ENCODE measurements at places on chromosomes 3 and 15.
A peak's percentile ranks its signal among the peaks of the same experiment; 100 is the strongest.

DNA sequence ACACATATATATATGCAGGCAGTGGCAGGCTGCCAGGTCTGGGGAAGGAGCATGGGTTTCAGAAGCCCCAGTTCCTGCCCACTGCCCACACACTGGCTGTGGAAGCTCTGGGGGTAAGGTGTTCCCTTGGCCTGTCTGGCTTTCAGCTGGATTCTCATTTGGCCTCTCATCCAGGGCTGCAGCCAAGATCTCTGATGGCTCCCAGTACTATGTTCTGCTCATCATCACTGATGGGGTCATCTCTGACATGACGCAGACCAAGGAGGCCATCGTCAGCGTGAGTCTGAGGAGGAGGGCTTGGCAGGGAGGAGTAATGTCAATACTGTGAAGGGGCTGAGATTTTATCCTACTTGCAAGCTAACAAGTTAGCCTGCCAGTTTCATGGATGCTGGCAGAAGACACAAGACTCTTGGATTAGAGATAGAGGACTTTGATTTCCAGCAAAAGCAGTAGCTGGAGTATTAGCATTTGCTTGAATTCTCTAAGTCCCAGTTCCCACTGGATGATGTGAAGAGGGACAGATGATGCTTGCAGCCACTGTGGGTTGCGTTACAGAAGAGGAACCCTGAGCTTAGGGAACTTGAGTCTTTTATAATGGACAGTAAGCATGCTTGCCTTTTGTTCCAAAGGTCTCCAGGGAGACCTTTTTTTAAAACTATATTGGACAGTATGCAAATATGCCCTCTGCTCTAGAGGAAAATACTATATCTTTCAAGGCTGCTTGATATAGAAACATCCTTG, 5.6 kb upstream of the BRPF1 start:
- no peak for DNase-seq

DNA sequence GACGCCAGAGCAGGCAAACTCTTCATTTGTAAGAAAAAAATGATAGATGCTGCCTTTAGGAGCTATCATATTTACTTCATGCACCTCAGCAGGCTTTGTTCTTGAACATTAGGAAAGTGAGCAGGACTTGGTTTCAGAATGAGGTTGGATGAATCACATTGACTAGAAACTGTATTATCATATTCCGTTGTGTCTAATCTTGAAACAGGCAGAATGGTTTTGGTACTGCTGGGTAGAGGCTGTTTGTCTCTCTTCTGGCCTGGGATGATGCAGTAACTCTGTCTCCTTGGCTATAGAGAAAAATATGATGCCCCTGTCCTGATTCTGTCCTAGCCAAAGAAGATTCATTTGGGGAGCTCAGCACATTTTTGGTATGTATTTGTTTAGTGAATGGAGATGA, 344.2 kb upstream of the GRM7 start:
- DNase-seq, result no peak

GRCh38 chr15:34588046-34588674, 4.7 kb upstream of the GOLGA8B start:
- peak; percentile 66 for DNase-seq

DNA sequence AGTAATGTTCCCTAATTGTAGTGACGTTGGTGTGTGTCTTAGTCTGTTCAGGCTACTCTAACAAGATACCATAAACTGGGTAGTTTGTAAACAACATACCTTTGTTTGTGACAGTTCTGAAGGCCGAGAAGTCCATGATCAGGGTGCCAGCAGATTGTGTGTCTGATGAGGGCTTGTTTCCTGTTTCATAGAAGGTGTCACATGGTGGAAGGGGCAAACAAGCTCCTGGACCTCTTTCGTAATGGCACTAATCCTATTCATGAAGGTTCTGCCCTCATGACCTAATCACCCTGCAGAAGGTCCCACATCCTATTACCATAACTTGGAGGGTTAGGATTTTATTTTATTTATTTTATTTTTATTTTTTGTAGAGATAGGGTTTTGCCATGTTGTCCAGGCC, 11.1 kb downstream of the ATXN7 start:
- DNase-seq, result no peak

GRCh38 chr3:94887065-94887464, 824.2 kb downstream of the NSUN3 start:
- DNase-seq, result no peak

- DNase-seq, result peak; percentile 25
Observed at GRCh38 chr3:26967501-26967900, 344.9 kb downstream of the LRRC3B start.

- DNase-seq, result peak; percentile 21
Observed at GRCh38 chr3:179526989-179527391, 35.7 kb upstream of the ACTL6A start.

GRCh38 chr15:51319539-51319938, 18.9 kb downstream of the CYP19A1 start:
- DNase-seq, result no peak

- no peak for DNase-seq
Observed at GRCh38 chr15:31483986-31484951, 157.6 kb downstream of the KLF13 start.

DNA sequence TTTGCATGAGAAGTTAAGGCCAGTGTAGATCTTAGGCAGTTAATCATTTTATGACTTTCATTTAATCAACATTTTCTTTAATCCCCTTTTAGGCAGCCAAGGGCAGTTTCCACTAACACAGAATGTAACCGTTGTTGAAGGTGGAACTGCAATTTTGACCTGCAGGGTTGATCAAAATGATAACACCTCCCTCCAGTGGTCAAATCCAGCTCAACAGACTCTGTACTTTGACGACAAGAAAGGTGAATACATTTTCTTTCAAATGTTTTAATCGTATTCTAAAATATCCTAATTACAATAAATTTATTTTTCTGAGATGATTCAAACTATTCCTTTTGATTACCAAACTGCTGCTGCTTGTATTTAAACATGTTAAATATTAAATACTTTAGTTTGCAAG, 843.2 kb downstream of the CADM2 start:
- DNase-seq, result peak; percentile 49

- DNase-seq, result no peak
Observed at GRCh38 chr15:58415636-58416035, 16.2 kb upstream of the LIPC start.

- peak; percentile 28 for DNase-seq
Observed at GRCh38 chr3:98240131-98240530, 23.9 kb upstream of the OR5H6 start.

DNA sequence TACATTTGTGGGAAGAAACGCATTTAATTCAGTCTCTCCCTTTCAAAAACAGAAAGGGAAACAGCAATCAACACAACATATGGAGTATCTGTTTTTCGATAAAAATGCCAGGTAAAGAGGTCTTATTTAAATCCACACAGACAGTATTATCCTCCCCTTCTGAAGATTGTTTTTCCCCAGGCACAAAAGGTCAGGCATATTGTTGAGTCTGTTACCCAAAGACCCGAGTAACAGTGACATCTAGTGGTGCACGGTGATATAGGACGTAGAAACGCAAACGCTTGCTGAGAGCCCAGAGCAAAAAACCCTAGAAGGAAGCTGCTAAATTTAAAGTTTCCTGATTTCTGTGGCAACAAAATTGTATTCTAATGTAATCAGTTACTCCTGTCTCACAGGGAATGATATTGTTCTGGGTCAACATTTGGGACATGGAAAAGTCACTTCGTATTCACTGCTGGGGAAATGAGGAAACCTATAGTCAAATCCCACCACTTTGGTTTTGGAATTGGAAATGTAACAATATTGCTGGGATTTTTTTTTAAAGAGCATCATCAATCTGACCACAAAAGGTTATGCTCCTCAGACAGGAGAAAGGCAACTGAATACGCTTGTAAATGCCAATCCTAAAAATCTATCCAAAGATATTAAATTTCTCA, 312.7 kb upstream of the CCDC54 start:
- DNase-seq, result peak; percentile 65

GRCh38 chr3:102718651-102719050, 283.8 kb downstream of the ZPLD1 start:
- no peak for DNase-seq

- DNase-seq, result no peak
Observed at GRCh38 chr15:75145027-75145841, 56.4 kb upstream of the C15orf39 start.

DNA sequence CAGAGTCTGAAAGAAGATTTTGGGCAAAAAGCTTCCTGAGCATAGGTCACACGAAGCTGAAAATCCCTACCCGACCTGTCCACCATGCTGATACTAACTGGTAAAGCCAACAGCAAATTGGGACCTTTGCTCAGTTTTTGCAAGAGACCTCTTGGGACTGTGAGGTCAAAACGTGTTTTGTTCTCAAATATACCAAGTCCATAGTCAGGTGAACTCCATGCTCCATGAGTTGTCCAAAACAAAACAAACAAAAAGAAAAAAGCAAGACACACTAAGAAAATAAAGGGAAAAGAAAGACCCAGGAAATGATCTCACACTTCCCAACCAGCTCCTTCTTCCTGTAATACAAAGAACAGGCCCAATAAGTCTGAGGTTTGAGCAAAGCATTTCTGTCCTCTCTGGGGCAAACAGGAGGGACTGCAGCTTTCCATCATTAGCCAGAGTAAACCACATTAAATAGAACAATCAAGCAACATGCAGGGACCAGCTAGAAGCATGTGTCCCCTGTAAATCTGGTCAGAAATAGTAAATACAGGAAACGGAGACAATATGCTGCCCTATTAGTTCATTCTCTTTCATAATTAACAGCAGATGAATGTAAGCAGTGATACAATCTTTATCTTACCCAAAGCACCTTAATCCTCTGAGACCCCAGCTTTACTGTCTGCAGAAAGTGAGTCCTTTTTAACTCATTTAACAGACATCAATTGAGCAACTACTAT, 125.0 kb upstream of the LIPC start:
- peak; percentile 50 for DNase-seq

- DNase-seq, result no peak
Observed at GRCh38 chr15:71366926-71367325, 251.7 kb downstream of the THSD4 start.

- DNase-seq, result no peak
Observed at GRCh38 chr3:125185805-125186204, 26.7 kb downstream of the SLC12A8 start.

DNA sequence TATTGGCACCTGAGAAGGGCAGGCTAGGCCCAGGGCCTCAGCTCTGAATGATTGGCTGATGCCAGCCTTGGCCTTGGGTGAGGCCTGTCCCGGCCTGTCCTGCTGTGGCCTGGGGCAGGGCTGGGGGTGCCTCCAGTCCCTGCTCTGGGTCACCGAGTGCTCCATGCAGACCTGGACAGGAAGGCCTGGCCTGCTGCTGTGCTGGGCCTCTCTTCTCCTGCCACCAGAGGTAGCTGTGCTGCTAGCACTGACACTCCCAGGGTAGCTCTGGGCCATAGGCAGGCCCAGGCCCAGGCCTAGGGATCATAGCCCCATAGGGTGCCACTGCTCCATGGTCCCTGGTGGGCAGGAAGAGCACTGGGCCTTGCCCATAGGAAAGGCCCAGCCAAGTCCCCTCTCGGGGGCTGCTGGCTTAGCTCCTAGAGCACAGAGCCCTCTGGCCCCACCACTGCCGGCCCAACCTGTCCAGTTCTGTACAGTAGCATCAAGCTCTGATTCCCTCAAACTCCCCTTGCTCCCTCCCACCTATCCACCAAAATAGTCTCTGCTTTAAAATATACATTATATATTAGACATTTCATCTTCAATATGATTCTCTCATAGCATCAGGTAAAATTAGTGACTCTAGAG, 18.2 kb downstream of the ABTB1 start:
- DNase-seq, result peak; percentile 55

DNA sequence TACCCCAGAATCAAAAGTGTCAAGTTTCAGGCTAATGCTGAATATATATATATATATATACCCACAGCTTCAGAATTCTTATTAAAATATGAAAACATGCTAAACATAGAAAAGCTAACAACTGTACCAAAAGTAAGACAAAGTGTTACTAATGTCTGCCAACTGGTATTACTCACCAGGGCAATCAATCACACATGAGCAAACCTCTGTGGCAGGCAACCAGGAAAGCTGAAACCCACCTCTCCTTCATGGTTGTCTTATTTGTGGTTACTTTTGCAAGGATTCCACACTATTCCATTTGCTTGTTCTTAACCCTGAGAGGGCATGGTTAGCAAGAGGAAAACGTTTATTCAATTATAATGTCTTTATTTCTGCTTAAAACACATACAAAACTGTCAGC, 512.3 kb upstream of the MDFIC2 start:
- peak; percentile 71 for DNase-seq

- no peak for DNase-seq
Observed at GRCh38 chr3:65412588-65412987, 626.1 kb downstream of the MAGI1 start.

- peak; percentile 34 for DNase-seq
Observed at GRCh38 chr3:174775603-174776002, 83.5 kb upstream of the NAALADL2 start.

GRCh38 chr15:56460071-56460470, 4.9 kb downstream of the MNS1 start:
- DNase-seq, result no peak

- peak; percentile 12 for DNase-seq
Observed at GRCh38 chr15:61584410-61584809, 355.3 kb upstream of the RORA start.

GRCh38 chr3:131716007-131716406, 213.2 kb upstream of the MRPL3 start:
- DNase-seq, result no peak

GRCh38 chr15:26087395-26087794, 224.3 kb upstream of the ATP10A start:
- peak; percentile 72 for DNase-seq

DNA sequence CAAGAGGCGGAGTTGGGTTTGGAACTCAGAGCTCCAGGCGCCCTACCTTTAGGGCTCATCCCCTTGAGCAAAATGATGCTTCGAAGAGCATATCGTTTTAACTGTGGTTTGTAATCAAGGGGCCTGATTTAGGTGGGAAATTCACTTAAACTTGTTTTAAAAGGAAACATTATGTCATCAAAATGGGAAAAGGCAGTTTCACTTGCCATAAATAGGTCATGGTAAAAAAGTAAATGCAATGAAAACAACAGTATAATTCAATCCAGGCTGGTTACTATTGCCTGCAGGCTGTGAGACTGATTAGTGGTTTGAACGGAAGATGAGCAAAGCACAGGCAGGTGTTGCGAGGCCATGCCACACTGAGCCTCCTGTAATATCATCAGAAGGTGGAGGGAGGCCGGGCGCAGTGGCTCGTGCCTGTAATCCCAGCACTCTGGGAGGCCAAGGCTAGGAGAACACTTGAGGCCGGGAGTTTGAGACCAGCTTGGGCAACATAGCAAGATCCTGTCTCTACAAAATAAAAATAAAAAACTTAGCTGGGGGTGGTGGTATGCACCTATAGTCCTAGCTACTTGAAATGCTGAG, 2.1 kb downstream of the HDAC11 start:
- DNase-seq, result no peak

DNA sequence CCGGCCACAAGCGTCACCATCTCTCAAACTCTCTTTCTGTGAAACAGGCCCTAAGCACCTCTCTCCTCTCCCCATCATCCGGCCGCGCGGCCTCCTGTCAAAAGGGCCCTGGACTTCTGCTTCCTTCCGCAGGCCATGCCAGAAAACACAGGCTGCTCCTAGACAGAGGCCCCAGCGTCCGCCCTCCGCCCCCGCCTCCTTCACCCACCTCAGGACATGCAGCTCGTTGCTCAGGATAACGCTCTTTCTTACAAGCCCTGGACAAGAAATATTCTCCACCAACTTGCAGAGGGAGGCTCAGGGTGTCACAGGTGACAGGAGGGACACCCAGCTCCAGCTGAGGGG, 212.0 kb downstream of the XXYLT1 start:
- DNase-seq, result no peak

- DNase-seq, result no peak
Observed at GRCh38 chr3:183359036-183359435, 69.4 kb downstream of the MCF2L2 start.

All from bronchial epithelial cell (primary cell).